ENCODE measurements at places on chromosomes 11 and 22.

DNA sequence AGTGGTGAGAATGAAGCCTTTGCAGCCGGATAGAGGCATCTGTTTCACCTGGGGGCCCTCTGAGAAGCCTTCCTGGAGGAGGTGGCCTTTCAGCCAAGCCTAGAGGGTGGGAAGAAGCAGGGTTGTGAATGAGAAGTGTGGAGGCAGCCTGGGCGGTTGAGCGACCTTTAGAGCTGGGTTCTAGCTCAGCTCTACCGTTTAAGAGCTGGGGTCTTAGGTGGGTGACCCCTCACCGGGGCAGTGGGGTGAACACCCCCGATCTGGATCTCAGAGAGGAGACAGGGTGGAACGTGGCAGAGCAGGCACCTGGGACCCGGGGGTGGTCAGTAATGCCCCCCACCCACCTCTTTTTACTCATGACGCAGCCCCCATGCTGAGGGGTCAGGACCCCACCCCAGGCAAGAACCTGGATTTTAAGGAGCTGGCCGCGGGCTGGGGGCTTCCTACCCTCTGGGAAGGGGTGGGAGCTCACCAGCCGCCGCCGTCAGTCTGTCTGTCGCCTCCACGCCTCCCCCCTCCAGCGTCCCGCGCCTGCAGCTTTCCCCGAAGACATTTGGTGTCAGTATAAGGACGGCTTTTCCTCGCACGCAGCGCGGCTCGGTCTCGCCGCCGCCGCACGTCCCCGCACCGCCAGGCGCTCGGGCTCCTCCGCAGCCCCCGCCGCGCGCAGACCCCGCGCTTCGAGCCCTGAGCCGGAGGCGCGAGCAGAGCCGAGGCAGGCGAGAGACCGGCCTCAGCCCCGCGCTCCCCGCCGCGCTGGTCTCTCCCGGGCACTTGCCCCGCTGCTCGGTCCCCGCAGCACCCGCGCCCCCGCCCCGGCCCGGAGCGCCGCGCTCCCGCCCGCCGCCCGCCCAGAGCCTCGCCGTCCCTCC, 13.3 kb upstream of the CACNA1I start:
- peak; percentile 35 for DNase-seq

DNA sequence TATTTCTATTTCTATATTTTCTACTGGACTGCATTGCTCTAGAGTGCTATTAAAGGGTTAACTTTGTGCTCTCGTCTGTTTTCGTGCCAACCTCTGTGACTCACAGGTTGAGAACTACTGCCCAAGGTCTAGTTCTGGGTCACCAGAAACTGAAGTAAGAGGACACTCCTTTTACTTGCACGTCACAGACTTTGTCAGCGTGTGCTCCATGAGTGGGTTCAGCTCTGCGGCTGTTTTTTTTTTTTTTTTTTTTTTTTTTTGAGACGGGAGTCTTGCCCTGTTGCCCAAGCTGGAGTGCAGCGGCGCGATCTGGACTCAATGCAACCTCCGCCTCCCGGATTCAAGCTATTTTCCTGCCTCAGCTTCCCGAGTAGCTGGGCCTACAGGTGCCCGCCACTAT, 49.8 kb downstream of the CLMP start:
- DNase-seq: no peak

DNA sequence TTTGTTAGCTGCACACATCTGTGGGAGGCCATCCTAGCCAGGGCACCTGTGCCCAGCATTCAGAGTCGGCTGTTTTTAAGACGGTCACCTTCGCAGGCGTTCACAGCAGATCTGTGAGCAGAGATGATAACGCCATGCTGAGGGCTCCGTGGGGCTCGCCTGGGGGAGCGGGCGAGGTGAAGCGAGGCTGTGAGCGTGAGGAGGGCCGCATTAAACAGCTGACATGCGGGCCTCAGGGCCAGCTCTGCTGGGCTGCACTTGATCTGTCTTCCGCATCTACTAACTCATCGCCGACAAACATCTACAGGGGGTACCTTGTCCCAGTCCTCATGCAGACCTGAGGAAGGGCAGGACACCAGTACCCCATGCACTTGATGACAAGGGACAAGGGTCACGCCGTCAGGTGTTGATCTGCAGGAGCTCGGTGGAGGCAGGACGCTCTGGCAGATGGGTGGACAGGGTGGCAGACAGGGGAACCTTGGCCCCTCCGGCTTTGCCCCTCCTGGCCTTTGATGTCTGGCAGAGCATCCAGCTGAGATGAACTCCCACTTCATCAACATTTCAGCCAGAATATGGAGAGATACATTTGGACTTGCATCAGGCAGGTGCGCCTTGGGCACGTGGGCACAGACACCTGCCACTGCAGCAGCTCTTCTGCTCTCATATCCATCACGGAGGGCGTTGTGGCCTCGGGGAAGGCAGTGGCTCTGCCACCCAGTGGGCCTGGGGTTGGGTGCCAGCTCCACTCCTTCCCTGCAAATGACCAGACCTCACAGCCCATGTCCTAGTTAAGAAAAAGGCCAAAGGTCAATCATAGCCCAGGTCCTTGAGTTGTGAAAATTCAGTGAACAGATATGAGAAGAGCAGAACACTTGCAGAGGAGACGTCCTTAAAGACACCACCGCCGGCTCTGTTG, 822.9 kb downstream of the BRD1 start:
- DNase-seq: no peak

DNA sequence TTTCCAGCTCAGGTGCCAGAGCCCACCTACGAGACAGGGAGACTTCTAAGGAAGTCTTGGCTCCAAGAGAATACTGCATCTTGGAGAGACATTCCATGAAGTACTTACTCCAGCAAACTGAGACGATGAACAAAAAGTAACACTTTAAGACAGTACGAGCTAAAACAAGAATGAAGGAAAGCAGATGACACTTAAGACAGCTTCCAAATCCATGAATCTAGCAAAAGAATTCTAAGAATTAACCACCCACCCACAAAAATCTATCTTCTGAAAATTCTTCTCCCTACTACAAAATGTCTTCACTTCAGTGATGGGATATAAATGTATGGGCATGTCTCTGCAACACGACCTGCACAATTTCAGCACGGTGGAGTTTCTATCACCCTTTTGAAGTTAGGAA, 132.9 kb downstream of the C11orf58 start:
- DNase-seq: no peak

GRCh38 chr11:61994981-61995380, 27.5 kb upstream of the FTH1 start:
- DNase-seq: no peak

Data from kidney (tissue), 22 donors.